ENCODE measurements at places on chromosomes 12 and 14.

GRCh38 chr12:108327621-108328344 is 11.3 kb downstream of the CMKLR1 start:
- no peak for DNase-seq

DNA sequence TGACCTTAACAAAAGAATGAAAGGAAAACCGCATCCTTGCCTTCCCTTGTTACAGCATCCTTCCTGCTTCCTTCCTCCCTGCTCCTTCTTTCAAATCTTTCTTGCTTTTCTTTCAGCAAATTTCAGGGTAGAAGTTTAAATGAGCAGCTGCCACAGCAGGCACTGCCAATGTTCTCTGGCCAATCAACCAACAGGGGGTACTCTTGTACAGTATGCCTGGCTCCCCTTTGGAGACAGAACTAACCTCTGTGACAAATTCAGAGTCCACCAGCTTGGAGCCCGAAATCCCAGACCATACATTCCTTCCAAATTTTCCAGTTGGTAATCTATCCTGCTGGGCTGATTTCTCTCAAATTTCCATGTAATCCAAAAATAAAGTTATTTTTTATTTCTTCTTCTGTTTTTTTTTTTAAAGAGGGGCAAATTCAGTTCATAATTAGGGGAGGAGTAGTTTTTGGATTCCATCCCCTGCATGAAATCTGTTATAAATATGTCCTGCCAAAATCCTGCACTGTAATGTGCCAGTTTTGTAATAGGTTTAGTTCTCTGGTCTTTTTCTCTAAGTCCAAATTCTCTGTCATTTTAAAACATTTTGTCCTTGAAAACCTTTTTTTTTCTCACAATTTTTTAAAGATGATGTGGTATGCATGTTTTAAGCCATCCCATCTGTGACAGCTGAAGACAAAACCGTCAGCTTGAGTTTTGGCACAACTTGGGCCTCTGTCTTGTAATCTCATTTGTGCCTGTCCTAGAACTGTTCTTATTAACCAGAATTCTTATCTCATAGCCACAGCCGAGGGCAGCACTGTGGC is 610.0 kb upstream of the LMO3 start:
- no peak for DNase-seq

- DNase-seq: peak; percentile 8
Observed at GRCh38 chr14:75978249-75978731, 3.5 kb downstream of the TGFB3 start.

- no peak for DNase-seq
Observed at GRCh38 chr14:101077481-101078074, 174.1 kb upstream of the RTL1 start.

- DNase-seq: no peak
Observed at GRCh38 chr14:64089920-64090319, 204.3 kb downstream of the ESR2 start.

DNA sequence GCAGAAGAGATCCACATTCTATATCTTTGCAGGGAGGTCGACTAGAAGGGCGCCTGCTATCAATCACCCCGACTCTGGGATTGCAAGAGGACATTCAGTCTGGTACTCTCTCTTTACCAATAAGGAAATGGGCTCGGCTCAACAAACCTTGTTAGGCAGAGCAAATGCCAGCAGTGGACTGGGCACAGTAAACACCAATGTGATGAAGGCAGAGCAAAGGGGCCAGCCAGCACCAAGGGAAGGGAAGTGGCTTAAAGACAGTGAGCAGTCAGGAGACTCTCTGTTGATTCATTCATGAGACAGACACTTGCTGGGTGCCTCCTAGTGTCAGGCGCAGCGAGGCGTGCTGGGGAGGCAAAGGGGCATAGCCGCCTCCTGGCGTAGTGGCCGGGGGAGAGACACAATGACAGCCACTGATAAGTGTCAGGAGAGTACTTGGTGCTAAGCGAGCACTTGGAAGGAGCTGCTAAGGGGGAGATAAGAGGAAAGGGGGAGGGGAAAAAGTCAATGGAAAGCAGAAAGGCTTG is 34.1 kb downstream of the TMCC3 start:
- no peak for DNase-seq

DNA sequence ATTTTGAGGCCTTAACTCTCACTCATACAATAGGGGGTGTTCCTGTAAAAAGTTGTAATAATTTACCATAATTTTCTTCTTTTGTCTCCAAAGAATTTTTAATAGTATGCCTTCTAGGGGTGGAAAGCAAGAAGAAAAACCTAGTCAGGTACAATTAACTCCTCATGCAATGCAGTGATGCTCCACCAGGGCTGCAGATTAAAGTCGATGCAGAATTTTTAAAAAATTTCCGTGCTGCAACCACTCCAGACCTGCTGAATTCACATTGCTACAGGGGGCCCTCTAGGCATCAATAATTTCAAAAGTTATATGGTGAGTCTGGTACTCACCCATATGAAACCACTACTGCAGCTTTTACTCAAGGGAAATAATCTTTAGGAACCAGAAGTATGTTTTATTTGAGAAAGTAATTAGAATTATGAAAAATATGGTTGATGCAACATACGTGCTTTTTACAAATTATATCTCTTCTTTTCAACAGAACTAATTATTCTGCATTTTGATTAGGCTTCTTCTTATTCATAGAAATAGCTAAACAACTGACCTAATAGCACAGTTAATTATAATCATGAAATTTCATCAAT is 353.2 kb downstream of the BCAT1 start:
- no peak for DNase-seq

DNA sequence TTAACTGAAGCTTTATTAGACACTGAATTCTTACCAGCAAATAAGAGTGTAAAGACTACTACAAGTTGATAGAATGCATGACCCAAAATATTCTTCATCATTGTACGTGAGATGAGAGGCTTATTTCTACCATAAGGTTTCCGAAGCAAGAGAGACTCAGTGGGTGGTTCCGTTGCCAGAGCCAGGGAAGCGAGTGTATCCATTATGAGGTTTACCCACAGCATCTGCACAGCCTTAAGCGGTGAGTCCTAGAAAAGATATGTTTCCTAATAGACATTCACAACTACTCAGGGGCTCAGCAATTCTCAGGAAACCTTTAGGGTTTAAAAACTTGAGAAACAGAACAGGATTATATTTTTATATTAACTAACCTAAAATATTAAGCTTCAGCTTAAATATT is 77.8 kb upstream of the POC1B start:
- no peak for DNase-seq

DNA sequence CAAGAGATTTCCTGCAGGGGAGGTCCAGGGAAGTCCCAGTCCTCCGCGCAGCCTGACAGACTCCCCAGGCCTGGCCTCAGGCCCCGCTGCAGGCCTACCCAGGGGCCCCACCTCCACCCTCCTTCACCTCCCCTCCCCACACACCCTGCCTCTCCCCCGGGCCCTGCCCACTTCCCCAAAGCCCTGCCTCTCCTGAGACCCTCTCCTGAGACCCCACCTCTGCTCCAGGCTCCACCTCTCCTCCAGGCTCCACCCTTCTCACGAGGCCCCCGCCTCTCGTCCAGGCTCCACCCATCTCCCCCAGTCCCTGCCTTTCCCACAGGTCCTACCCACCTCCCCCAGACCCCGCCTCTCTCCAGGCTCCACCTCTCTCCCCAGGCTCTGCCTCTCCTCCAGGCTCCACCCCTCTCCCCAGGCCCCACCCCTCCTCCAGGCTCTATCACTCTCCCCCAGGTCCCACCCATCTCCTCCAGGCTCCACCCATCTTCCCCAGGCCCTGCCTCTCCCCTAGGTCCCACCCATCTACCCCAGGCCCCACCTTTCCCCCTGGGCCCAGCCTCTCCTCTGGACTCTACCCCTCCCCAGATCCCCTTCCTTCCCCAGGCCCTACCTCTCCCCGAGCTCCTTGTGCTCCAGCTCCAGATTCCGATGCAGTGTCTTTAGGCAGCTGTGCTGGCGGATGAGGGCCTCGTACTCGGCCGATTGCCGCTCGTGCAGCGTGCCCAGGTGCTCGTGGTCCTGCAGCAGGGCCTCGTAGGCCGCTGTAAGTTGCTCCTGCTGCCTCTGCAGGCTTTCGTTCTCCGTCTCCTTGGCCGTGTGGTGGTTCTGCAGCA is 58.8 kb upstream of the GPR68 start:
- DNase-seq: peak; percentile 35

- no peak for DNase-seq
Observed at GRCh38 chr14:65370801-65371248, 41.7 kb upstream of the FUT8 start.

GRCh38 chr14:75650253-75651058 is 10.2 kb downstream of the ERG28 start:
- DNase-seq: no peak

- DNase-seq: no peak
Observed at GRCh38 chr12:6329703-6330064, 12.2 kb downstream of the TNFRSF1A start.

- no peak for DNase-seq
Observed at GRCh38 chr12:10155966-10156365, 16.0 kb downstream of the OLR1 start.

DNA sequence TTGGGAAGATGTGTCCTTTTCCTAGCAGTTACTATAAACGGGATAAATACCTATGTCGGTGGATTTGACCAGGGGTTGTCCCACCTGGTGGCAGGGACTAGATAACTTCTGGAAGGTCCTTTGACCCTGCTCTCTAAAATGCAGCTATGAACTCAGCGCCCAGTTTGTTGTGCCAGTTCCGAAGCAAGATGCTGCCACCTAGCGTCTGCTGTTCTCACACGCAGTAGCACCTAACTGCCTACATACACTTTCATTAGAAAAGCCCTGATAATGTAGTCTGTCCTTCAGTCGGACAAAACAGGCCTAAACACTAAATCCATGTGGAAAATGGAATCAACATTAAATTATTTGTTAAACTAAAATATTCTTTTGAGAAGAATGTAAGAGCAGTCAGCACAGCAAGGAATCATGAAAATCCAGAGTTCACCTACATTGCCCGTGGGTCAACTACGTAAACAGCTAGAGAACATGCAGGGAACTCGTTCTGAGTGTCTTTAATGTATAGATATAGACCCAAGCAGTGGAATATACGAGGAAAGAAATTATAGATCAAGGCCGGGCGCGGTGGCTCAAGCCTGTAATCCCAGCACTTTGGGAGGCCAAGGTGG is 51.1 kb upstream of the CRACR2A start:
- DNase-seq: peak; percentile 54

GRCh38 chr12:24643120-24644119 is 305.5 kb downstream of the BCAT1 start:
- no peak for DNase-seq

GRCh38 chr12:121456551-121456950 is 56.6 kb downstream of the RNF34 start:
- DNase-seq: no peak

GRCh38 chr14:102752239-102752847 is 24.9 kb upstream of the TRAF3 start:
- DNase-seq: no peak

DNA sequence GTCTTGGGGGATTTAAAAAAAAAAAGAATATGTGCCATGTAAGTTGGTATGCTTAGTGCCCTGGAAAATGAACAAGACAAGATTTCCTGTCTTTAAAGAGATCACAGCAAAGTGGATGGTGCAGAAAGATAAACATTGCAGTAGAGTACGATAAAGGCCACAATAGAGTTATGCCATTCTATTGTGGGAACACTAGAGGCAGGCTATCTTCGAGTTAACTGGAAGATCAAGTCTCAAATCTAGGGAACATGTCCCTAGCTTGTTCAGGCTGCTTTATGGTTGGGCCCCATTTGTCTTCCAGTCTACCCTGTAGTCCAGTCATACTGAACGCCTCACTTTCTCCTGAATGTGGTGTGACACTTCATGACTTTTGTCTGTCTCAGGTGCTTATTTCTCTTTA is 18.7 kb upstream of the CCT2 start:
- DNase-seq: no peak

DNA sequence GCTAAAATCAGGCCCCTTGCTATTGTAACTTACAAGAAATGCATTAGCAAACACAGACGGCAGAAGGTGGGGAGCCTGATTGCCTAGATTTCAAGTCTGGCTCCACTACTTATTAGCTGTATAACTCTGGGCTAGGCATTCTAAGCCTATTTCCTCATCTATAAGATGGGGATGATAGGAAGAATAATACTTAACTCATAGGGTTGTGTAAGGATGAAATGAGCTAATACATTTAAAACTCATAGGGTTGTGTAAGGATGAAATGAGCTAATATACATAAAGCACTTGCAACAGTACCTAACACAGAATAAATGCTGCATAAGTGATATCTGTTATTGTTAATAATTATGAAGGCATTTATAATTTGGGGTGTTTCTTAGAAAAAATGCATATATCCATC is 60.1 kb upstream of the DIO2 start:
- no peak for DNase-seq

GRCh38 chr14:68897559-68898155 is 81.4 kb downstream of the ACTN1 start:
- DNase-seq: no peak

DNA sequence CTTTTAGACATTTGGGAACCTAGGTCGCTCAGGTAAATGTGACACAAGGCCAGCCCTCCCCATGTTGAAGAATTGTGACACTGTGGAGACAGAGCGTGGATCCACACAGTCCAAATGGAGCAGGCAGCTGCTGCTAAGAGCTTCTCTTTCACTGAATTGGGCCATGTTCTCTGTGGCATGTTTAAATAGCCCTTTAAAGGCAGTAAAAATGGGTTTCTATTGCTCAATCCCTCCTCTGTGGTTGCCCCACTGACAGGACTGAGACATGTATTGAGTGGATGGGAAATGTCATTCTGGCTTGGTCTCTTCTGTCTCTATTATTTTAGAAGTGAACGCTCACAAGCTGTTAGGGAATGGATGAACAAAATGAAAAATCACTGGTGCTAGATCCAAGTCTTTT is 84.0 kb upstream of the PRICKLE1 start:
- DNase-seq: no peak

- DNase-seq: no peak
Observed at GRCh38 chr14:77158882-77159255, 17.3 kb upstream of the ZDHHC22 start.

DNA sequence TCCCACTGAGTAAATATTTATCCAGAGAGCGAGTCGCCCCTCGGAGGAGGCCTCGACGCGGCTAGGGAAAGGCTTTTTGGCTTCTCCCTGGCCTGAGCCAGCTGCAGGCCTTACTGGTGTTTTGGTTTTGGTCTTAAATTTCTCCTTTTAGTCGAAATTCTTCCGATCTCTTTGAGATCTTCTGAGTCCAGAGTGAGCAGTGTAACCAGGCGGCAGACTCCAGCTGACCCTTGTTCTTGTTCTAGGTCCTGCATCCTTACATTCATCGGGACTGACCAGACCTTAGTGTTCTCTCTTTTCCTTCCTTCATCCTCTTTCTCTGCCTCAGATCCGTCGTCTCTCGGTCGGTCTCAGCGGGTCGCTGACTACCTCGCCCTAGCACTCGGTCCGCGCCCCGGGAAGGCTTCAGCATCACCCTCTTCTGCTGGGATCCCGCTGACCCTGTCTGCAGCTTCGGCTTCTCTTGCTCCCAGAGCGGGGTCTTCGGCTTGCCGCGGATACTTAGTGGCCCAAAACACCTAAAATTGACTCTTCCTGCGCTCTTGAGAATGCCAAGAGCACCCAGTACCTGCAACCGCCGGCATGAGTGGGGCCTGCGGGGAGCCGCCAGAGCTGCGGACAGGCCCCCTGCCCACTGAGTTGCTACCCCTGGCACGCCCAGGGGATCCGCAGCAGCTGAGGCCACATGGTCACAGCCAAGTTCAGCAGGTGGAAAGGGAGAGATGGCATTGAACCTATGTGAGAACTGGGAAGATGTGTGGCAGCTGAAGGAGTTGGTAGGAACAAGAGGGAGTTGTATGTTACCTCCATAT is 2.4 kb upstream of the PAX9 start:
- DNase-seq: no peak
